Fibroblast of skin of abdomen (primary cell): ENCODE measurements at places on chromosomes 7 and 10.

DNA sequence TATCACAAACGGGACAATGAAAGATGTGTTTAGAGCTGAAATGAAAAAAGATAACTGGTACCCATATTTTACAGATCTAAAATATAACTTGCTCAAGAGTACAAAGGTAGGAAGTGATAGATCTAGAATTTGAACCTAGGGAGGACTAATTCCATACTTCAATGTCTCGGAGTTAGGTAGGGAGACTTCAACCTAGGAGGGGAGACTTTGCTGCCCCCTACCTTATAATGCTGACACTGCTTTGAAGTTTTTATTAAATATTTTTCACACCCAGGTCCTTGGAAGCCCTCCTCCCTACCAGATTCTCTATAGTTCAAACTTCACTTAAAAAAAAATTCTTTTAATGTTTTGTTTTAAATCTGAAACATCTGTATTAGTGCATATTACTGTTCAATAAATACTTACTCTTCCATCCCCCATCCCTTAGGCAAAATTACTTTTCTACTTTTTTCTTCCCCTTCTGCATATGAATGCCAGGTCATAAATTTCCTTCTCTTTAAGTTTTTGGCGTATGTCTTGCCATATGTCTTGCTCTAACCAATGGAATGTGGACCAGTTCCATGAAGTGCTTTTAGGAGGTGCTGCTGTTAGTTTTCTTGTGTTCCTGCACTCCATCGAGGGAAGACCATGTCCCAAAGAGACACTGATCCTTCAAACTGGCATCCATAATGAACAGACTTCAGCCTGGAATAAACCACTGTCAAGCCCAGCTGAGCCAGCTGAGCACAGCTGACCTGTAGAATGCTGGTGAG lies 57.8 kb downstream of the MICU1 start:
- peak; percentile 66 for DNase-seq

- DNase-seq = no peak
Observed at GRCh38 chr7:73423519-73424488, 9.8 kb upstream of the FZD9 start.

GRCh38 chr7:95509199-95509598 lies 23.5 kb downstream of the ASB4 start:
- peak; percentile 54 for DNase-seq

DNA sequence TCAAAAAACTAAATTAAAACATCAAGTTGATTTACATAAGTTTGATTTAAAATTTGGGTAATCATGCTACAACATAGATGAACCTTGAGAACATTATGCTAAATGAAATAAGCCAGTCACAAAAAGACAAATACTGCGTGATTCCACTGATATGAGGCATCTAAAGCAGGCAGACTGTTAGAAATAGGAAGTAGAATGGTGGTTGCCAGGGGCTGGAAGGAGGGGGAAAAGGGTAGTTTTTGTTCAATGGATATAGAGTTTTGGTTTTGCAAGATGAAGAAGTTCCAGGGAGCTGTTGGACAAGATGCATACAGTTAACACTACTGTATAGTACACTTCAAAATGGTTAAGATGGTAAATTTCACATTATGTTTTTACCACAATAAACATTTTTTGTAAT lies 45.0 kb upstream of the IFRD1 start:
- no peak for DNase-seq

DNA sequence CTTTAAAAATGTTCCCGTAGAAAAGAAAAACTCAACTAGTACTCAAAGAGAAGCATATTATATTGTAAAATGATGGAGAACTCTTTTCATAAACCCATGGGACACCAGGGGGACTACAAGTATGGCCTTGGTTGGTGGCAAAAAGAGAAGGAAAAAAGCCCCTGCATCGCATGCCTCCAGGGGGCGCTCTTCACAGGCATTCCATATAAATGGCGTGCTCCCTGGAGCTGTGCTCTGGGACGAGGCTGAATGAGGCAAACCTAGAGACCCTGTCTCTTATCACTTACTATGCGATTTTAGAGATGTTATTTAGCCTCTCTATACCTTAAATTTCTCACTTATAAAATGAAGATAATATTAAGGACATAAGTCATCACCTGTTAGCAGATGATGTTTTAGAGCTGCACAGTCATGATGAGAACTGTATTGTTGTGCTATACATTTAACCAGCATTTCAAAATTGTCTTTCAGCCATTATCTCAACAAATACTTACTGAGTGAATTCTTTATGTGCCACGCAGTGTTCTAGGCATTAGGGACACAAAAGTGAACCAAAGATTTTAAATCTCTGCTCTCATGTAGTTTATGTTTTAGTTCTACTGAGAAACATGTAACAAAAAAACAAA lies 105.8 kb downstream of the ARHGAP21 start:
- DNase-seq = peak; percentile 29

DNA sequence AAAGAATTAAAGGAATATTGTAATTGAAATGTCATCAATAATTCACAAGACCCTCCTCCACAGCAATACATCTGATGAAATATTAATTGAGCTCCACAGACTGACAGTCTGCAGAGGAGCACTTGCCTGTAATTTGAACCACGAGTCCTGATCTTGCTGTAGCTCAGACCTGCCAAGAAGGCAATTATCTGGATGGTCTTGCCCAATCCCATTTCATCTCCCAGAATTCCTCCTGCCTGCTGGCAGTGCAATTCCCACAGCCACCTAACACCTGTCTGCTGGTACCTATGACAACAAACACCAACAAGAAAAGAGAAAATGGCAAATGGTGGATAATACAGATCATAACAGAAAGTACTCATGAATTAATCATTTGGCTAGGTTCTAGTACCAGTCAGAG lies 38.5 kb downstream of the ERCC6 start:
- DNase-seq = no peak

DNA sequence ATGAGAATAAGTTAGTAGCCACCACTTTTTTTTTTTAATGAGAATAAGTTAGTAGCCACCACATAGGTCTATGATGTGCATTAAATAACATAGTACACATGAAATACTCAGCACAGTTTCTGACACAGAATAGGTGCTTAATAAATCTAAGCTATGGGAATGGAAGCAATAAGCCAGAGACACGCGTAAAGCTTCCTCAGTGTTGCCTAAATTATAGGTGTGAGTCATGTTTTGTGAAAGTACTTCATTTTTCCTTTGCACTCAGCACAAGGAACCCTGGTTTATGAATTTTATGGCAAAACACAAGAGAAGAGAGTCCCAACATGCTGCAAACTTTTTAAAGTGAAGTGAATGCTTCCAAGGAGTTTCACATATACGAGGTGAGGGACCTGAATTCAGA lies 267.4 kb downstream of the RNLS start:
- DNase-seq = peak; percentile 11

GRCh38 chr7:152136686-152137085 lies 111.2 kb downstream of the GALNT11 start:
- peak; percentile 51 for DNase-seq

DNA sequence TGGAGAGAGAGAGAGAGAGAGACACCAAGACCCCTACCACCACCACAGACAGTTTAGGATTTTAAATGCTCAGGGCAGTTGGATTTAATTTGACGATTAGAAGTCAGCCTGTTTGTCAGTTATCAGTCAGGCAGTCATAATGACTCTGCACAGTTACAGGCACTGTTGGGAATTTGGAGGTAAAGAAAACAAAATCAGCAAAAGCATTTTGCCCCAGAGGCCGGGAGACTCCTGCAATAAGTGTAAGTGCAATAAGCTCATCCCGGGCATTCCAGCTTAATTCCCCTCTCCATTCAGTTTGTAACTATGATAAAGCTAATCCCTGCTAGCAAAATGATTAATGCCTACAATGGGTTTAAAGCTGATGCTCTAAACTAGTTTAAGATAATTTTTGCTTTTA lies 13.5 kb downstream of the SEMA3C start:
- no peak for DNase-seq

DNA sequence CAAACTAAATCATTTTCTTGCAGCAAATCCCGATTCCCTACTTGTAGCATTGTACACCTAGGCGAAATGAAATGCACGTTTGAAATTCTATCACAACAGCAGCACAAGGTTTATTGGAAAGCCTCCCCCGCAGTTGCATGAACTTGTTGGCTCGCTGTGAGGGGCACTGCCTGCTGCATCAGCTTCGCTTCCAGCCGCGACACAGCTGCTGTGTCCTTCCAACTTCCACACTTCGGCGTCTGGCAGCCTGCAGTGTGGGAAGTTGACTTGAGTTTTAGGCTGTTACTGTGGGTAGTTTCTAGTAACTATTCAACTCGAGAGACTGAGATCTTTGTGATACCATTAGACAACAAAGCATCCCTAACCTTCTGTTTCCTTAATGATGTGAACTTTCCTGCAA lies 315.8 kb upstream of the TPK1 start:
- DNase-seq = no peak

DNA sequence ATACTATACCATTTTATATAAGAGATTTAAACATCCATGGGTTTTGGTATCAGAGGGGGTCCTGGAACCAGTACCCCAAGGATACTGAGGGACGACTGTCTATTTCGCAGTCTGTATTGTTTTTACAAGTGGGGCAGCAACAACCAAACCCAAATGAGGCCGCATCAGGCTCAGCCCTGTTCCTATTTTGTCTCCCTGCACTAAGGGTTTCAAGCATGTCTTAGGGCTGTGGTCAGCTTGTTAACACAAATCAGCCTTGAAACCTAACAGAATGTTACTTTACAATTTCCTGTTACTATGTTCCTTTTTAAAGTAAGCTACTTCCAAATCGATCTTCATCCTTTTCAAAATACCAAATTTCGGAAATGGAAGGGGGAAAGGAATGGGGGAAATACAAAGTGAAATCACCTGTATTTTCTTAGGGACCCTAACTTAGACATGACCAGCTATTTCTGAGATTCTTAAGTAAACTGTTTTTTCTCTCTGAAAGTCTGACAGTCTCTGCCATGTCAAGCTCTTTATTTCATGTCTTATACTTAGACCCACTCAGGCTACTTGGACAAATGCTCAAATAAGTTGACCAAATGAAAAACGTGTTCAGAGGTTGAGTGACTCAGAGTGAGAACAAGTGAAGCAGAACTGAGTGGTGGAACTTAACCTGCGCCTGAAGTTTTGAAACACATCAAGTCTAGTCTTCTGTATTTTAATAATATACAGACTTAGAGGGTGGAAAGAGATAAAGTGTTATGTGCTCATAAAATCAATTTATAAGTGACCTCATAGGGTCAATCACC lies 75.8 kb downstream of the C1GALT1 start:
- DNase-seq = no peak

GRCh38 chr7:1314908-1315450 lies 82.3 kb downstream of the UNCX start:
- DNase-seq = no peak

- peak; percentile 41 for DNase-seq
Observed at GRCh38 chr7:50653126-50653864, 88.1 kb upstream of the DDC start.

- DNase-seq = peak; percentile 78
Observed at GRCh38 chr10:74799721-74800221, 26.6 kb upstream of the KAT6B start.

DNA sequence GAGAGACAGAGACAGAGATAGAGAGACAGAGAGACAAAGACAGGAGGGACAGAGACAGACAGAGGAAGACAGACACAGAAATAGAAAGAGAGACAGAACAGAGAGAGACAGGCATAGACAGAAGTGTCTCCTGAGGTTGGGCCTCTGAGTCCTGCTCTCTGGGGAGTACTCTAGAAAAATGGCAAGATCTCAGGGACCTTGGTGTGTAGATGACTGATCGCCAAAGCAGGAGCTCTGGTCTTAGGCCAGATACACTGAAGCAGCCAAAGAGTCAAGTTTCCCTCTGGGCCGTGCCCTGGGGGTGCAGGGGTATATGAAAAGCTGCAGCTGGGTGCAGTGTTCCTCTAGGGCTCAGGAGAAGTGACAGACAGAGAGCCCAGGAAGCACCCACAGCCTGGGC lies 176.6 kb upstream of the TNS3 start:
- no peak for DNase-seq

- DNase-seq = peak; percentile 26
Observed at GRCh38 chr10:102167861-102168260, 15.7 kb downstream of the NOLC1 start.

DNA sequence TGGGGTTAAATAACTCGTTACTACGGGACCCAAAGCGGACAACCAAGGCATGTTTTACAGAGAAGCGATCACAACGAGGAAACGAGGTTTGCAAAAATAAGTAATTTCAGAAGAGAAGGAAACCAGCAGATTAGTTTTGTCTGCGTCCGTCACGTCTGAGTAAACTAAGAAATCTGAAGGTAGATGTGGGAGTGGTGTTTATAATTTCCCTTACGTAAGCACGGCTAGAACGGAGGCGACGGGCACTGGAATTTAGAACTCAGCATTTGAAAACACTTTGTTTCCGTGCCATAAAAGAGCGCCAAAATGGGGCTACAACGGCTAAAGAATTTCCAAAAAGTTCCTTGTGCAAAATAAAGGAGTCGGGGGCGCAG lies 718 bp upstream of the UMAD1 start:
- DNase-seq = peak; percentile 3

GRCh38 chr7:14321947-14322346 lies 332.5 kb upstream of the ETV1 start:
- no peak for DNase-seq

DNA sequence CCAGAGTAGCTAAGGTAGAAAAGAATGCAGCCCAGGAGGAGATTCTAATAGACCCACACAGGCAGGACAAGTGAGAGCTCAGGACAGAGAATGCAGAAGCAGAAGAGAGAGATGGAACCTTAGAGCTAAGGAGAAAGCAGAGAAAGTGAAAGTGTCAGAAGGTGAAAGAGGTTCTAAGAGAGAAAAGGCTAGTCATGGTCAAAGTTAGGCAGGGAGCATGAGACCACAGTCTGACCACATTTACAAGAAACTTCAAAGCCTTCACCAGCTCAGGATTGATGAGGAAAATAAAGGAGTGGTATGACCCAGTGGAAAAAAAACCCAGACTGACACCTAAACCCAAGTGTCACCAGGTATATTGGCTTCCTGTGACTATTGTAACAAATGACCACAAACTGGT lies 131.8 kb upstream of the WDR11 start:
- no peak for DNase-seq

DNA sequence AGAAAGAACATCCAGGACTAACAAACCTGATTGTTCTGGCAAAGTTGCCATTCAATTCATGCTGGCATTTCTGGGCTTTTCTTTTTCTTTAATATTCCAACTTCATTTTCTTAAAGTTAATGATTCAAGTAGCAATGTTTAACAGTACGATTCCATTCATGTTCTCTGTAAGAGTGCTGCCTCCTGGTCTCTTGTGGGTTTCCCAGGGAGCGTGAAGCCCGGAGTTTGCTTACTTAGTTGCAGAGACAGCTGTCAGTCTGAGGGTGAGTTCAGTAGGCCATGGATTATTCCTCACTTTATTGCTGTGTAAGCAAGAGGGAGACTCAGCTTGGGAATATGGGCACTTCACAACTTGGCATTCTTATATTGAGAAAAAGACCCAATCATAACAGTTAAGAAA lies 142.2 kb downstream of the TWIST1 start:
- no peak for DNase-seq
